ENCODE measurements at places on chromosomes 6 and 20.

- DNase-seq, result no peak
Observed at GRCh38 chr6:85470023-85470410, 20.1 kb downstream of the NT5E start.

DNA sequence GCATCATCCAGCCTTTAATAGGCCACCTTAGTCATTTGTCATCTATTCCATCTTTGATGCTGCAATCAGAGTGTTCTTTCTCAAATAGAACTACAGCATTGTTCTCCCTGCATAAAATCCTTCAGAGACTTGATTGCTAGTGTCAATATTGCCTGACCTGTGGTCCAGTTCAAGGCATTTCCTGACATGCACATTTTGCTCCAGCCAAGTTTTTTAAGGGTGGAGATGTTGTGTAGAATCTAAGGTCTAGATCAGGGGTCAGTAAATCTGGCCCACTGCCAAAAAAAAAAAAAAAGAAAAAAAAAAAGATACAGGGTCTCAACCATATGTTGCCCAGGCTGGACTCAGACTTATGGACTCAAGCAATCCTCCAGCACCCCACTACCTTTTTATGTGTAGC is 354.4 kb downstream of the FRK start:
- DNase-seq, result no peak

DNA sequence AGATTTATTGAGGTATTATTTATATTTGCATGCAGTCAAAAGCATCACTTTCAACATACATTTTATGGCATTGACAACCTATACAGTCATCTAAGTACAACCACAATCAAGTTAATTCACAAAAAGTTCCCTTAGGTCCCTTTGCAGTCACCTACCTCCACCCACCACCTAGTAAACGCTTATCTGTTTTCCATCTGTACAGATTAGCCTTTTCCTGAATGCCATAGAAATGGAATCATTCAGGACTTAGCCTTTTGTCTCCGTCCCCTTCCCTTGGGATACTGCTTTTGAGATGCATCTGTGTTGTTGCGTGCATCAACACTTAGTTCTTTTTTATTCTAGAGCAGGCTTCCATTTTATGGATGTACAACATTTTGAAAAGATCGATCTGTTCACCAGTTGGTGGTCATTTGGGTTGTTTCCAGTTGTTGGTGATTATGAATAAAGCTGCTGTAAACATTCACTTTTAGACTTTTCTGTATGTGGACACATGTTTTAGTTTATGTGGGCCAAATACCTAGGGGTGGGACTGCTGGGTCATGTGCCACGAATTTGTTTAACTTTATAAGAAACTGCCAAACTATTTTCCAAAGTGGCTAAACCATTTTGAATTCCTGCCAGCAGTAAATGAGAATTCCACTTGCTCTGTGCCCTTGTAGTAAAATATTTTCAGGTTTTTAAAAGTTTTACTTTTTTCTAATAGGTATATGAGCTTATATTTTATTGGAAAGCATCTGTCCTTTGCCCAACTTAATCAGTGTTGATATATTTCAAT is 17.6 kb upstream of the IFNGR1 start:
- no peak for DNase-seq

DNA sequence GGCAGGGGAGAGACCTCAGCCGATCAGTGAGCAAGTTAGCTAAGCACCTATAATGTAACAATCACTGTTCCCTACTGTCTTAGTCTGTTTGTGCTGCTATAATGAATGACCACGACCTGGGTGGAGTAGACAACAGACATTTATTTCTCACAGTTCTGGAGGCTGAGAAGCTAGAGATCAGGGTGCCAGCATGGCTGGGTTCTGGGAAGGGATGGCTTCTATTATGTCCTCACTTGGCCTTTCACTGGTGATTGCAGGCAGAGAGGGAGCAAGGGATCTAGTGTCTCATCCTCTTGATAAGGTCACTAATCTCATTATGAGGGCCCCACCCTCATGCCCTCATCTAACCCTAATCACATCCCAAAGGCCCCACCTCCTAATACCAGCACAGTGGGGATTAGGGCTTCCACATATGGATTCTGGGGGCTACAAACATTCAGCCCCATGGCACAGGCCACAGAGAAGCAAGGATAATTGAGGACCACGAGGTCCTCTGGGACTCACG is 162.5 kb downstream of the CD83 start:
- DNase-seq, result no peak

DNA sequence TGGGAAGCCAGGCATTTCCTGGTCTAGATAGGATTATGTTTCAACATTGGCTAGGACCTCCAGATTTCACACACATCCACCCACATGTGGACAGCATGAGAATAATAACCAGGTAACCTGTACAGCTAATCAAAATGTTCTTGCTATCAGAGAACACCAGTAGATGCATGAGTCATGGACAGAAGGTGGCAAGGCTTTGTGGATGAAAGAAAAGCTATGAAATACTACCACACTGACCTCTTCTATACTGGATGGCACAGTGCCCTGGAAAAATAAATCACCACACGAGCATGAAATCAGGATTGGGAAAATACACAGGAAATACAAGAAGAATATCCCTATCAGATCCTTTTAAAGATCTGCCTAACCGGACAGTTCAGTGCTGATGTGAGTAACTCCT is 113.0 kb downstream of the GMDS start:
- DNase-seq, result no peak

GRCh38 chr6:116189472-116189871 is 63.5 kb upstream of the COL10A1 start:
- no peak for DNase-seq

DNA sequence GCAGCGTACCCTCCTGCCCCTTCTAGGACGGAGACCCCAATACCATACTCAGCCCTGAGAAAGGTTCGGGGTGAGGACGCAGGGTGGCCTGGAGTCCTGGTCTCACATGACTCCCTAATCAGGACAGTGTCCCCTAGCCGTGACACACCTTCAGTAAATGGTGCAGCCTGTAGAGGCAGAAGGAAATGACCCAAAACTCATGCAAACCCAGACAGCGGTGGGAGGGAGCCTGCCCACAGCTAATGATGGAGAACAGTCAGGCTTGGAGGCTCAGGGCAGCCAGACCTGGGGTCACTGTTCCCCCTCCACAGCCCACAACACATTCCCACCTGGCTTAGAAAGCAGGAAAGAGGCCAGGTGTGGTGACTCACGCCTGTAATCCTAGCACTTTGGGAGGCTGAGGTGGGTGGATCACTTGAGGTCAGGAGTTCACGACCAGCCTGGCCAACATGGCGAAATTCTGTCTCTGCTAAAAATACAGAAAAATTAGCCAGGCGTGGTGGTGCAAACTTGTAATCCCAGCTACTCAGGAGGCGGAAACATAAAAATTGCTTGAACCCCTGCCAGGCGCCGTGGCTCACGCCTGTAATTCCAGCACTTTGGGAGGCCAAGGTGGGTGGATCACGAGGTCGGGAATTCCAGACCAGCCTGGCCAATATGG is 8.8 kb upstream of the HMGA1 start:
- DNase-seq, result no peak

- DNase-seq, result no peak
Observed at GRCh38 chr20:14498772-14499171, 161.4 kb upstream of the FLRT3 start.

DNA sequence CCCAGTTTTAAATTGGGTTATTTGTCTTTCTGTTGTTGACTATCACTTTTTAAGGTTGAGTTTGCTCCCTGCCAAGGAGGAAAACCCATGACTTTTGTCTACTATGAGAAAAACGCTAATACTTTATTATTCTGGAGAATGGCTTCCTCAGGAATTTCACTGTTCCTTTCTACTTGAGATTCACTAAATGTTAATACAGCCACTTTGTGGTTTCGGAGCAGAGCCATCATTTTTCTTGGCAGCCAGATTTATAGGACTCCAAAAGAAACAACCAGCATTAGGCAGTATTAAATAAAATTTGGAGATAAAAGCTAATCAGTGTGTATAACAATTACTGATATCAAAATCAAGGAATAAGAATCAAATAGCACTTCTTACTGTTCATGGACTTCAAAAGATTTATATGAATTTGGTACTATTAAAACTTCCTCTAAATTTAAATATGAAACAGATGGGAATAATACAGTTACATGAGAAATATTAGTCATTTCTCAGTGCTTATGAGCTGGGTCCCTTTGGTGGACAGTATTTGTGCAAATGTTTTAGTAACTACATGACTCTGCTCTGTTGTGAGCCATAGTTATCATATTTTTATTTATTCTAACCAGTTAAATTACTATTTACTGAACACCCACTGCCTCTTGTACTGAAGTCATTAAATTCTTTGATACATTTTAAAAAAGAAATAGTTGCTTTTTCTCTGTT is 64.1 kb upstream of the FBXO30 start:
- DNase-seq, result no peak

GRCh38 chr6:109442393-109442924 is 1.9 kb downstream of the SMPD2 start:
- no peak for DNase-seq

DNA sequence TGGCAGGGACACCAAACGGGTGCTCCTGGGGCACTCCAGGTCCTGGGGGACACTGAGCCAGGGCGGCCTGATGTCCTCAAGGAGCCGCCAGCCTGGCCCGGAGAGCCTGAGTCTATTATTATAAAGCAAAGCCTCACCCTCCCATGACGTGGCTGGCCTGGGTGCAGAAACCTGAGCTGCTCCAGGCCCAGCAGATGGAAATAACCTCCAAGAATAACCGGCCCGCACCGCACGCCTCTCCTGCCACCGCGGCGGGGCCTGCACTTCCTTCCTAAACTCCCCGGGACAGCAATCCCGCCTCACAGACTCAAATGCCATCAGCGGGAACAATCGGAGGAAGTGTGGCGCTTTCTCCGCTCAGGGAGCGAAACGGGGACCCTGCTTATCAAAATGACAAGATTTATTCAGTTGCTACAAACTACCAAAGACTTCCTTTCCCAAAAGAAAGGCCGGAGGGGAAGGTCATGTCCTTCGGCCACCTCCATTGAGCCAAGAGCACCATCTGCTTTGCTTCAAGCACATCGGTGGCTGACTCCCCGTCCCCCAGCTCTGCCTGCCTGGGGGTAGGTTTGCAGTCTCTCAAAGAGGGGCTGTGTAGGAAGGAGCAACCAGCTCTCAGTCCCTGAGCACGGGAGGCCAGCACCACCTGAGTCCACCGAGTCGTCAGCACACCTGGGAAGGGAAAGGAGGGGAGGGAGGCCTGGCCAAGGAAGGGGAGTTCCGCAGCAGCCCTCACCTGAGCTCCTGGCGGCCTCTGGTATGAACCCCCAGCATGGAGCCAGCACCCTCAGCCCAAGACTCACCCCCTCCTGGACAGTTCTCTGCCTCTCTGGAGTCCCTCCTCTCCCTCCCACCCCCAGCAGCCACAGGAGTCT is 78.6 kb upstream of the QKI start:
- no peak for DNase-seq

GRCh38 chr20:52049001-52049731 is 142.4 kb downstream of the ZFP64 start:
- no peak for DNase-seq

DNA sequence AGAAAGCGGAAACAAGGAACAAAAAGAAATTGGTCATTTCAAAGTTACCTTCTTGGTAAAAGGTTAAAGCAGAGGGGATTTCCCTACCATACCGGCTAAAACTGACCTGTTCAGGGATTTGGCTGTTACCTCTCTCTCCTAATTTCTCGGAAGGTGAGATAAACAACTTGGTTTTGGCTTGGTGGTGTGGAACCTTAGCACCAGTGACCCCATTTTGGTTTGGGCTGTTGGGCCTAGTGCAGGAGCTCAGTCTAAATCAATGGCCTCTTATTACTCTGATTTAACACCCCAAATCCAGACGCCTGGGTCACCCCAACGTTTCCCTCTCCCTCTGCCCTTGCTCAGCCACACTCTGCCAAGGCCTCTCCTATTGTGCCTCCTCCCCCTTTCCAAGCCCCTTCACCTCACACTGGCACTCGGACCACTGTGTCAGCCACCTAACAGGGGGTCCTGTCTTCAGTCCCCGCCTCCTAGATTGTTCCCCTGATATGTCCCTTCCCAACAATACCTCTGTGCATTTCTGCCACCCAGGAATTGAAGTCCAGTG is 8.3 kb downstream of the NCR2 start:
- DNase-seq, result no peak

DNA sequence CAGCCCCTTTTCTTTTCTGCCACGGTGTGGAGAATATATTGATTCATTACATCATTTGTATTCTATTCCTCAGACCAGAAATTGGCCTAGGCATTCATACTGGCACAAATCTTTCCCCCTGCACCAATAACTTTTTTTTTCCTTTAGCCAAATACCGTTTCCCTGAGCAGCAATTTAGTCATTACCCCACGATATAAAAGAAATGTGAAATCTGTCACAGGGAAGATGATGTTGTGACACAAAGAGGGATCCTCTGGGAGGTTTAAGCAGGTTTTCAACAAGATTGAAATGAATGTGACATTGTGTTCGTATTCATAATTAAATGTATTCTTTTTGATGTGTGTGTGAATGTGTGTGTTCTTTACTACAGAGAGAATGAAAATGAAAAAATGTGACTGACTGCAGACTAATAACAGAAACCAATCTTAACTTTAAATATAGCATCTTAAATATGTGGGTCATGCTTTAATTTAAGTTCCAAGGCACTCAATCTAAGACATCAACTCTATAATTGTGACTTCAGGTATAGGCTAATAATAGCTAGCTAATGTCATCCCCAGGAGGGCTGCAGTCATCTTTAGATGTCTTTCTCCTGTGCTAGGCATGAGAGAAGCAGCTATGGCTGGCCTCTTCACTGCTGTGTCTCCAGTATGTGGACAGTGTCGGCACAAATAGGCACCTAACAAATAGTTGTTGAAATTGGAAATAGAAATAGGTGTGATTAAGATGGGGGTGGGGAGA is 177.7 kb downstream of the BTBD3 start:
- DNase-seq, result no peak

DNA sequence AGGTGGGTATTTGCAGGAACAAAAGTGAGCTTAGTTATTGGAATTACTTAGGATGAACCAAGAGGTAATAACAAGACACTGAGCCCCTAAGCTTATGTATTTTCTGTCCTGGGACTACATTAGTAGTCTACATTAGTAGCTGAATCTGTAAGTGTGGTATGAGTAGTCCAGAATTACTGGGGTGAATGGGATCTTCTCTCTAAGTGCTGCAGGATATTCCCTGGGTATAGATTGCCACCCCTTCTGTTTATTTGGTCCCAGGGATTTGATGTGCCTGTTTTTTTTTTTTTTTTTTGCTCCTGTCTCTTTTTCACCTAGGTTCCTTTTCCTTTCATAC is 5.9 kb downstream of the CD2AP start:
- no peak for DNase-seq

- DNase-seq, result no peak
Observed at GRCh38 chr20:36117638-36118037, 36.9 kb upstream of the EPB41L1 start.

GRCh38 chr6:10217111-10217510 is 197.8 kb downstream of the TFAP2A start:
- no peak for DNase-seq

- DNase-seq, result no peak
Observed at GRCh38 chr6:166750108-166750793, 123.2 kb upstream of the RPS6KA2 start.

DNA sequence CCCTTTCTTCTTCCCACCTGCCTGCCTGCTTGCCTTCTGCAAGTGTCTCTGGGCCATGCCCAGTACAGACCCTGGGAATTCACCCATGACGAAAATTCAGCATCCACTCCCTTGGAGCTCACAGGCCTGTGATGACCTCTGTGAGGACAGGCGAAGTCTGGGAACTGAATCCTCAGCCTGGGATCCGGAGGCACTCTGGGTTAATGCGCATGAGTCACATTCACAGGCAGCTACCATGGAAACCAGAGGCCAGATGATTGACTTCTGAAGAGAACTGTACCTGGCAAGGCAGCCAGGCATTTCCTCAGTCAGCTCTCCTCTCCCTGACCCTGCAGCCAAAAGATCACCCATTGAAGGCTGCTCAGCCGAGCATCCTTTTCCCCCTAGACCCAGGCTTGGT is 41.0 kb downstream of the SLC9A8 start:
- no peak for DNase-seq

- no peak for DNase-seq
Observed at GRCh38 chr6:88775866-88776571, 187.4 kb downstream of the RNGTT start.

Data from globus pallidus (tissue), 1 donor.